ENCODE measurements at places on chromosomes 3 and 15. TPM values are rescaled to one million over a fixed set of nuclear protein-coding genes. Genes with fewer than 3 reads are reported as not detected.

ACOX2 gene
- 20.6 TPM for total RNA-seq

GRCh38 chr3:45865563-45865962, 20.8 kb upstream of the CCR9 start:
- DNase-seq = no peak

DNA sequence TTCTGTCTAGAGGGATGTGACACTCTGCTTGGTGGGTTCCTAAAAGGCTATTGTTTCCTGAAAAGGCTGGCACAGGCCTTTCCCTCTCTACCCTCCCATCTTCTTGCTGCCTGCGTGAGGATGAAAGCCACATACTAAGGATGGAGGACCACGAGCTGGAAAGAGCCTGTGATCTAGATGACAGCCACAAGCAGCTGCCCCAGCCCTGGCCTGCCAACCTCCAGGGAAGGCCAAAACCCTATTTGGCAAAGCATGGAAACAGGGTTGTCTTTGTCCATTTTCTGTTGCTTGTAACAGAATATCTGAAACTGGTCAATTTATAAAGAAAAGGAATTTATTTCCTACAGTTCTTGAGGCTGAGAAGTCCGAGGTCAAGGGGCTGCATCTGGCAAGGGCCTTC, 144.5 kb downstream of the FBLN2 start:
- DNase-seq = no peak

DNA sequence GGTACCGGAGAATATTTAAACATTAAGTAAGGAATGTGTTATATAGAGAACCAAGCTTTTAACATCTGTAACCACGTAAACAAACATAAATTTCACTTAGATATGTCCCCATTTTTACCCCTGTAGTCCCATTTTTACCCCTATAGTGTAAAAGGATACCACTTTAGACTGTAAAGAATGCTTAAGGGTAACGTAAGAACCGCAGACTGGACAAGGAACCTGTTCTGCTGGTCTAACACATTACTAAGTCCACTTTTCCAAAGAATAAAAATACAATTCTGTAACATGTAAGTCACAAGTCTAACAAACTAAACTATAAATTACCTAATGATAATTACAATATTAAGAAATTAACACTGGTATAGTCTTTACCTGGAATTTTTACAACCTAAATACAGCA, 2.9 kb downstream of the SLC12A6 start:
- no peak for DNase-seq

DNA sequence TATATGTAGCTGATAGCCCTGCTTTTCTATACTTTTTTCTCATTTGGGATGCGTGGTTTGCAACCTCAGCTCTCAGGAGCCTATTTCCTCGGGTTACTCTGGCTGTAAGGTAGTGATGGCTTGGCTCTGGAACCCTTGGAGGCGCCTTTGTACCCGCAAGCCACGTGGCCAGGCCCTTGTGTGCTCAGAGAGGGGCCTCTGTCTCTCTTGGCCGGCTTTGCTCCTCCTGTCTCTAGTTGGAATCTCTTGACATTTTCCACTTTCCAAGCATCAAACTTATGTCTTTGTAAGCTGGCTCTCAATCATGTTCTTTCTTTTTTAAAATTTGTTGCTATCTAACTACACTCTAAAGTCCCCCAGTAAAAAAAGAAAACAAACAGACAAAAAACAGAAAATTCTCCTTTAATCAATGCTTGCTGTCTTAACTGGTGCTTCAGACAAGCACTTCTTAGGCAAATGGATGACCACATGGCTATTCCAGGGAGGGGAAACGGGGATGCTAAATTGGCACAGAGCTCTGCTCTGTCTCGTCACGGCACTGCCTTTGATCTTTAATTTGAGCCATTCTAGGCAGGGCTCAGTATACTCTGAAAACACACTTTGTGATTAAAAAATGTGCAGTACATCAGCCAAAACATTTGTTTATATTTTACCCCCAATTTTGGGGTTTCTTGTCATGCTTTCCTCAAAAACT, 180.4 kb upstream of the NR2E3 start:
- no peak for DNase-seq

All from posterior vena cava (tissue), 2 donors.